Activated T-cell treated with anti-CD3 and anti-CD28 coated beads, Interleukin-2, amount 50 U/mL, for 4 hours (primary cell): ENCODE measurements at places on chromosomes 4 and X.

DNA sequence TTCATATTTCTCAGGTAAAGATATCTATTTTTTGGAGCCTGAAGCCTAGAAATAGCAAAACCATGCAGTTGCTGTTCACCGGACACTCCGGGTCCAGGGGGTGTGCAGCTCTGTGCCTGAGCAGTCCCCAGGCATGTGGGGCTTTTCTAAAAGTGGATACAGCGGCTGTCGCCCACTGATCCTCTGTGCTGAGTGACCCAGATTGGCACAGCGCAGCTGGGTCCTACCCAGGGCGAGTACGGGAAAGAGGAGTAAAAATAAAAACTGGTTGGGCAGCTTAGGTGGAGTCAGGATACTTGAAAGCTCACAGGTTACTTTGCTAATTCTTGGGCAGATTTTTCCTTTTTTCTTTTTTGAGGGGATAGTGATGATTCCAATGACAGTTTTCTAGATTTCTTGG lies 118.8 kb downstream of the UCHL1 start:
- no peak for DNase-seq

DNA sequence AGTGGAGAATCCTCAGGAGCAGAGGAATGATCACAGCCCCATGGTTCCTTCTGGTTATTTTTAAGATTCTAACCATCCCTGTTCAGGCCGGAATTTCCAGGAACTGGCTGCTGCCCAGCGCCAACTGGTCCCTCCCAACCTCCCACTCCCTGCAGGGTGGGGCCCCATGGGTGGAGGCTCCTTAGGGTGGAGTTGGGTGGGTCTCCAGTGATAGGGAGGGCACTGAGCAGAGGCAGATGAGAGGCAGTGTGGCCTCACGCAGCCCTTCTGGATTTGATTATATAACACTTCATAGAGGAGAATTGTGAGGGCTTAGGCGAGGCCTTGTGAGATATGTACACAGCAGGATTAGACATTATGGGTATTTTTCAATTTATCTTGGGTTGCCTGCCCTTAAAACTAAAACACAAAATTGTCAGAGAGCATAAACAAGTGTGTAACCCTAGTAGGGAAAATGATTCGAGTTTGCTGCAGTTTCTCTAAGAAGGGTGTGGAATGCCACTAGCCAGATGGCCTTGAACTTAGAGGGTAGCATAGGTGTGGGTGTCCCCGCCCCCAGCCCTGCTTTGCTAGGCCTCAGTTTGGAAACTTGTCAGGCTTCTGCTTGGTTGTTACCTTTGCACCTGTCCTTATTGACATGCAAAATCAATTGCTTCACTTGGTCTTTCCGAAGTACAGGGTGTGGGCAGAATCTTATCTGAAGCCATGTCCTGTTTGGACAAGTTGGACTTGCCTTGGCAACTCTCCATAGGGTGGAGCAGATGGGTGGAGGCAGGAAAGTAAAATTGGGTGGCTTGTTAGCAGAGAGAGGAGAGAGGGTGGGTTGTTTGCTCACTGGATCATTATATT lies 9.4 kb downstream of the KLF3 start:
- no peak for DNase-seq

DNA sequence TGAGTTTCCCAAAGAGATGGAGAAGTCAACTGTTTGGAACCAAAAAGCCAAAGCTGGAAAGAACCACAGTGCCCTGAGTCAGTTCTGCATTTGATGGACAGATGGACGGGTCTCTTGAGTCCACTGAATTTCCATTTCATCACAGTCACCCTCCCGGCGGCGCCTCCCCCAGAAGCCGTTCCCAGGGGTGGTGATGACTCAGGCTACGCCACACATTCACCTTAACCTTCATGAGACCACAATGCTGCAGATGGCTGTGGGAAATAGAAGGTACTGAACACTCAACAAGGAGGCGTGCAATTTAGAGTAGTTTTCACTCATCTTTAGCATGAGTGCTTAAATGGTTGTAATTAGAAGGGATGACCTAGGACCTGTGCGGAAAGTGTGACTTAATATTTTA lies 61.3 kb downstream of the STOX2 start:
- no peak for DNase-seq

DNA sequence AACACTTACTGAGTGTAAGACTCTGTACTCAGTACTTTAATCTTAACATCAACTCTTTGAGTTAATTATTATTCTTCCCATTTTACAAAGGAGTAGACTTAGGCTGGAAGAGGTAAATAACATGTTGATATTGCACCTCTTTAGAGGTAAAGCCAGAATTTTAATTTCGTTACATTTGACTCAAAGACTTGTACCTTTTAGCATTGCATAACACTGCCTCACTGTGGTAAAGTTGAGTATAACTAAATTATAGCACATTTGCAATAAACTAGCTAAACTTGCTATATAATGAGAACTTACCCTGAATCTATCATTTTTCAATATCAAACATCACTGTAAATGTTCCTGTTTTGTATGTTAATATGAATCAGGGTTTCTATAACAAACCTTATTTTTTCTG lies 218.5 kb downstream of the PRR32 start:
- no peak for DNase-seq

DNA sequence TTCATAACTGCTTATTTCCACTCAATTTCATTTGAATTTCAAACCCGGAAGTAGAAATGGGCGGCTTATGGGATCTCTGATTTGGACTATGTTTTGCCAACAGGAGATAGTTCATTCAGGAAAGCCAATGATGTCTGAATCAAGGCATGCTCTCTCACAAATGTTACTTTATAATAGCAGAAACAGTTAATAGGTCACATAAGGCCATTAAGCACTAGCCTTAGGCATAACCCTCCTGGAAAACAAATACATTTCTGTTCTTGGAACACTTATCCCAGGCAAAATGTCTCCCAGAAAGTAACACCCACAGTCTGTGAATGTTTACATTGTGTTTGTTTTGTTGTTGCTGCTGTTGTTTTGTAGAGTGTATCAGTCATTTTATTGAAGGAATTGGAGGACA lies 1347.2 kb upstream of the PCDH7 start:
- DNase-seq = no peak

- DNase-seq = no peak
Measured at GRCh38 chr4:185888676-185889075, 76.7 kb upstream of the SORBS2 start.

DNA sequence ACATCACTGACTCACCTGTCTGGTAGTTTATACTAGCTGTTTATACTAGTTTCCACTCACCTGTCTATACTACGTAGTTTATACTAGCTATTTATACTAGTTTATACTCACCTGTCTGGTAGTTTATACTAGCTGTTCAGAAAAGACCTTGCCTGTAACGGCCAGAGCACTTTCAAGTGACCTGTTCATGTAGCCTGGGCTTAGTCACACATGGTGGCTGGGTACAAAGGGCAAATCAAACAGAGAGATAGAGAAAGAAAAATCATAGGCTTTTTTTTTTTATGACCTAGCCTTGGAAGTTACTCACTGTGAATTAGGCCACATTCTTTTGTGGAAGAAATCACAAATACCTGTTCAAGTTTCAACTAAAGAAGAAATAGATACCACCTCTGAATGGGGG lies 30.7 kb upstream of the SPANXN4 start:
- DNase-seq = no peak

GRCh38 chr4:26717332-26717731 lies 133.4 kb downstream of the TBC1D19 start:
- no peak for DNase-seq

DNA sequence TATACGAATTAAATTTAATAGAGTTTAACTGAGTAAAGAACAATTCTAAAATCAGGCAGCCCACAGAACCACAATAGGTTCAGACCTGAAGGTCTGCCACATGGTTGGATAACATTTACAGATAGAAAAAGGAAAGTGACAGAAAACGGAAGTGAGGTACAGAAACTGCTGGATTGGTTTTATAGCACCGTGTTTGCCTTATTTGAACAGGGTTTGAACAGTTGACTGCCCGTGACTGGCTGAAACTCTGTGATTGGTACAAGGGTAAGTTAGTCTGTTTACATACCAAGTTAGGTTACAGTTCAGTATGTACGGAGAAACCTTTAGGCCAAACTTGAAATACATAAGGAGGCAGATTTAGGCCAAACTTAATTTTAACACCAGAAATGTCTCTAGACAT lies 64.1 kb upstream of the ATXN3L start:
- DNase-seq = no peak

- DNase-seq = no peak
Measured at GRCh38 chr4:174192943-174193342, 90.5 kb downstream of the FBXO8 start.

DNA sequence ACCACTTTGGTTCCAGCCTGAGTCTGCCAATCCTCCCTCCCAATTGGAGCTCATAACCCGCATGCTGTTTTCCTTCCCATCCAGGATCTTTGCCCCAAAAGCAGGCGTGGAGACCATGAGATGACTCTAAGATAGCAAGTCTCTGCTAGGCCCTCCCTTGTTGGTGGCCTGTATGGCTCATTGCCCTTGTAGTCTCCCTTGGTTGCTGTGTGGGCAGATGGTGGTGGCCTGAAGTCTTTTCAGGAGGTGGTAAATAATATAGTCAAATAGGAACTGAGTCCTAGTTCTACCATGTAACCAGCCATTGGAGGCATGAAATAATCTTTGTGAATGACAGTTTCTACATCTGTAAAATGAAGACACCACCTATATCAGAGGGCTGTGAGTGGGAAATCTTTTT lies 1.2 kb downstream of the ATP6AP1 start:
- no peak for DNase-seq

GRCh38 chr4:66704243-66704642 lies 841.1 kb downstream of the CENPC start:
- no peak for DNase-seq

DNA sequence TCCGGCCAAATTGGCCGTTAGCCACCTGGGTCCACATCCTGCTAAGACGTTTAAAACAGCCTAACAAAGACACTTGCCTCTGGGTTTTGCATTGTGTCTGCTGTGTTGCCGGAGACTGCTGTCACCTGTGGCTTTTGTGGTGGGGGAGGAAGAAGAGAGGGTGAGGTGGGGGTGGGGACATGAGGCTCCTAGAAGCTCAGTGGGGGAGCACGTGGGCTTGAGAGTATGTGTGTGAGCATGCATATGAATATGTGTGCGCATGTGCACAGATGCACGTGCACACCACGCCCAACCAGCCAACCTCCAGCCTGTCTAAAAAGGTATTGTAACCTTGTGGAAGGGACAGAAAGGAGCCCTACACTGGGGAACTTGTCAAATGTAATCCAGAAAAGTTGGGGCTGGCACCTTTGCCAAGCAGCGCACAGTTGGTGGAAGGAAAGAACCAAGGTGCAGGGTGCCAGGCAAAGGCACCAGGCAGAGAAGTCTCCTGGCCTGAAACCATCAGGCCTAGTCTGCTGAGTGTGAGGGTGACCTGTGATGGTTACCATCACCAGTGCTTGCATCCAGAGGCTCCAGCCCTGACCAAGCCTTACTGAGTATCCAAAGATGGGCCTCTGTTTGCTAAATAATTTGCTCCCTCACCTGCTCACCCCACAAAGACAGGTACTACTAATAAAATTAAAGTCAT lies 10.1 kb upstream of the SASH3 start:
- DNase-seq = peak; percentile 61

DNA sequence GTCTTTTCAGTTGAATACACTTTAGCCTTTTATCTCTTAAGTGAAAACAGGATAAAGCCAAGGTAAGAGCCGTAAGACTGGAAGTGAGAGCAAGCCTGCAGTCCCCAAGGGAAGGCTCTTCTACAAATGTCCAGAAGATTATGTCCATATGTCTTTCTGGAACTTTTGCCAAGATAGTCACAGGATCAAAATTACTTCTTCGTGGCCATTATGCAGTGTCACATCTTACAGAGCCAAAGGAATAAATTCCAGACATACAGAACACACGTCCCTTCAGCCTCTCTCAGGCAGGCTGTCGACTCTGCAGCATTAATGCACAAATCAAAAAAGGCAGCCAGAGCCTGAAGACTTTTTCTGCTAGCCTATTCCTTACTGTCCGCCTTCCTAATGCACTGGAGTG lies 10.9 kb upstream of the GATB start:
- no peak for DNase-seq

GRCh38 chr4:137694138-137694537 lies 161.8 kb upstream of the PCDH18 start:
- DNase-seq = no peak

DNA sequence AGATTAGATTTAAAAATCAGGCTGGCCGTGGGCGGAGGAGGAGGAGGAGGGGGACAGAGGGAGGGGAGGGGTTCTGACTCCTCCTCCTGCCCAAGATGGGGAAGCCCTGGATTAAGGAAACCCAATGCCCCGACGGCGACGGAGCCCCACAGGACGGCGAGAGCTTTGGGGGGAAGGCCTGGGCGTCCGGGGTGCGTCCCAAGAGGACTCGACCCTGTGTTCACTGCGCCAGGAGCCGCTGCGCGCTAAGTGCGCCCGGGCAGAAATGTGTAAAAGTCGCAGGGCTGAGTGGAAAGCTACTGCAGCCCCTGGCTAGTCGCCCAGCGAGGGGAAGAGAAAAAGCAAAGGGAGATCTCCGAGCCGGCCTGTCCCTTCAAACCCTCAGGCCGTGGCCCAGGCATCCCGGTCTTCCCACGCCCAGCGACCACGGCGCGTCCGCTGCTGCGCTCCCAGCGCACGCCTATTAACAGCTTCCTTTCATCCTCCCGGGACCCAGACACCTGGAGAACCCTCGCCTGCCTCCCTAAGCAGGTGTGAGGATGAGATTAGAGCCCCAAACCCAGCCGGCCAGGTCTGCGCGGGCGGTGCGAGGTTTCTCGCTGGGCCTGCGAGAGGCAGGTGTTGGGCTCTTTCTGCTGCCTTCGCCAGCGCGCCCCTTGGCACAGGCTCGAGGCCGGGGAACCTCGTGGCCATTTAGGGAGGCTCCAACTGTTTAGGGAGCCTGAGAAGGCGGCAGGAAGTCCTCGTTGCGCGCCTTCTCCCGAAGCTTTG lies 1.4 kb upstream of the RPS6KA3 start:
- peak; percentile 26 for DNase-seq

GRCh38 chr4:82584931-82585330 lies 23.1 kb upstream of the TMEM150C start:
- no peak for DNase-seq

- peak; percentile 17 for DNase-seq
Measured at GRCh38 chr4:113869743-113870375, 108.3 kb upstream of the CAMK2D start.

- no peak for DNase-seq
Measured at GRCh38 chr4:100421361-100421978, 96.4 kb downstream of the EMCN start.

- no peak for DNase-seq
Measured at GRCh38 chr4:59770601-59771264, 1429.4 kb upstream of the ADGRL3 start.

GRCh38 chr4:13268165-13268564 lies 216.0 kb downstream of the RAB28 start:
- DNase-seq = no peak
